ENCODE measurements at places on chromosomes 12 and 14.

DNA sequence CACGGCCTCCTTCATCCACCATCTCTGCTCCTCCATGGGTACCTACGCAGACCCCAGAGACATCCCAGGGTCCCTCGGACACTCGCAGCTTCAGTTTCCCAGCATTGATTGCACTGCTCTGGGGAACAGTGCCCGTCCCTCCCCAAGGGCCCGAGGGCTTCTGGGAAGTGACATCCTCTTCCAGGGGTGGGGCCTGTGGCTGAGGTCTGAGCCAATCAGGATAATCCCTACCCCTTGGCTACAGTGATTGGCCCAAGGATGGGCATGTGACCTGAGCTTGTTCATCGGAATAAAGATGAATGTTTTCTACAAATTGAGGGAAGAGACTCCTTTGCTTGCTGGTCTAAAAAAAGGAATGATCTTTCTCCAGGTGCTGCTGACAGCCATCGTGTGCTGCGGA lies 37.3 kb upstream of the MYL2 start:
- no peak for DNase-seq

DNA sequence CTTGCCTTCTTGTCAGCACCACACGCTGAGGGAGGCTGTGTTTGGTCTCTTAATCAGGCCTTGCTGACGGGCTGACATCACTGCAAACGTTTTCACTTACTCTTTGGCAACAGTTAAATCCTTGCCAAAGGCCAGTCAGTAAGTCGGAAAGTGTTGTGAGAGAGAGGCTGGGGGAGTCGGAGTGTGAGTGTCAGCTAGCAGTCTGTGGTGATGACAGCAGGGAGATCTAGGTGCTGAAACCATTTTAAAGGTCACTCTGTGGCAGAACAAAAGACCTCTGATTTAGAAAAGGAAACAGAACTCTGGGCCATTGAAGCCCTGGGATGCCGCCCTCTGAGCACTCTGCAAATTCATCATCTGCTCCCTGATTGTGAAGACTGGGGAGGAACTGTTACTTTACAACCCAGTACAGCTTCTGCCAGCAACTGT lies 143.5 kb downstream of the PAX9 start:
- no peak for DNase-seq

- DNase-seq = no peak
These were observed 7.0 kb downstream of the RTL1 start for GRCh38 chr14:100896369-100897060.

GRCh38 chr14:75259510-75259855 lies 19.1 kb upstream of the FOS start:
- no peak for DNase-seq

DNA sequence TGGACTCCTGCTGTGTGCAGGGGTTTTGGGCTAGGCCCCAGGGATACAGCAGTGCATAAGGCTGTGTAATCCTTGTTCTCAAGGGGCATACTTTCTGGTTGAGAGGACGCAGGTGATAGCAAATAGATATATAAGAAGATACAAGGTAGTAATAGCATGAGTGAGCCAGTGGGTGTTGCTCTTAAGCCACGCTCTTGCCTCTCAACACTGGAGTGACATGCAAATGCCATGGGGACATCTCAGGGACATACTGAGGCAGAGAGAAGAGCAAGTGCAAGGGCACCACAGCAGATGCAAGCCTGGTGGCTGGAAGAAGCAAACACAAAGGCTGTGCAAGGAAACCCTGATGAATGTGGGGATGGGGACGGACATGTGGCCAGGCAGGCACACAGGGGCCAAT lies 223.3 kb downstream of the CHST11 start:
- DNase-seq = no peak

DNA sequence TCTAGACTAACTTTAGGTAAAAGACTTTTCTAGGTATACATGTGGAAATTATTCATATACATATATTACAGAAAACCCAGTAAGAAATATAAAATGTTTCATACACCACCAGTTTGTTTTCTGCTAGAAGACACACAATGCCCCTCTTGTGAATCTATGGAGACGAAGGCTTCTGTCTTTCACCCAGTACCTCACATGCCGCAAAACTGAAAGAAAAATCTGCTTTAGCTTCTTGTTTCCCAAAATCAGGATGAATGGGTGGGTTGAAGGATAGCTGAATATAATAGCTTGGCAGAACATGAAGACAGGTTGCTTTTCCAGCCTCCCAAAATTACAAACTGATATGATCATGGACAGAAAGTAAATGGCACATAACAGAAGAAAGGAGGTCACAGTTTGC lies 1.3 kb downstream of the TAS2R30 start:
- no peak for DNase-seq

- DNase-seq = no peak
These were observed 4.6 kb upstream of the VRK1 start for GRCh38 chr14:96792591-96792990.

- no peak for DNase-seq
These were observed 6.1 kb upstream of the PSMA3 start for GRCh38 chr14:58238252-58239243.

- DNase-seq = no peak
These were observed 272.6 kb downstream of the CCER1 start for GRCh38 chr12:90682398-90682797.
